ENCODE measurements at places on chromosomes 13 and 19. TPM values are rescaled to one million over a fixed set of nuclear protein-coding genes. Genes with fewer than 3 reads are reported as not detected.
A peak's percentile ranks its signal among the peaks of the same experiment; 100 is the strongest.

Gene INSL3
- not detected for total RNA-seq

- no peak overlapping the region for H3K27ac ChIP-seq
- DNase-seq, result peak; percentile 93
- no peaks in the 10 kb centered on the region for H3K27me3 ChIP-seq
These were observed 8.6 kb upstream of the TYK2 start for GRCh38 chr19:10388957-10389356.

Gene NLRP9
- not detected for total RNA-seq

Gene SHISA2
- not detected for total RNA-seq

DNA sequence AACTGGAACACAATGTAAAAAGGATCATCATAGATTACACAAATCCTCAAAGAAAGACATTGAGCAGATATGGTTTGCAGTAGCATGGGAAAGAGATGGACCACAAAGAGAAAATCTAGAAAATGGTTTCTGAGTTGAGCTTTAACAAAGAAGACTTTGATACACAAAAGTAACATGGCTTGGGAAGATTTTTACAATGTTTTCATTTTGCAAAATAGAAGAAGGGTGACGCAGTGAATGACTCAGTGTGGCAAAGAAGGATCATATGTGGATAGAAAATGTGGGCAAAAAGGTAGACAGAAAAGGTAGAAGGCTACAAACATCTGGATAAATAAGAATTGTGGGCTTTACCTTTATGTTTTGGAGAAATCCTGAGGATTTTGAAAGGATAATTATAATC, 1220.5 kb downstream of the PCDH17 start:
- no peak overlapping the region for H3K27ac ChIP-seq
- no peaks in the 10 kb centered on the region for H3K27me3 ChIP-seq

DNA sequence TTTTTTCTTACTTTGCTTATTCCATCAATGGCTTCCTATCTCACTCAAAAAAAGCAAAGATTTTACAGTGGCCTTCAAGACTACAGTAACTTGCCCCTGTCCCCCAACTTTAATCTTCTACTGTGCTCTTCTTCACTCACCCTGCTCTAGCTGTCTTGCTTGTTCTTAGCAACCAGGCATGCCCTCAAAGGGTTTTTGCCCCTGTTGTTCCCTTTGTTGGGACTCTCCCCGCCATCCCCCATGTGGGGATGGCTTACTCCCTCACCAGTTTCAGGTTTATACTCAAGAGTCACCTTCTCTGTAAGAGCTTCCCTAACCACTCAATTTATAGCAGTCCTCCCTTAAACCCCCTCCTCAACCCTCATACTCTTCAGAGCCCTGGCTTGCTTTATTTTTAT, 5.4 kb downstream of the MTMR6 start:
- no peak overlapping the region for H3K4me3 ChIP-seq
- no peaks in the 10 kb centered on the region for H3K4me1 ChIP-seq
- H3K27me3 ChIP-seq, result no peaks in the 10 kb centered on the region
- H3K27ac ChIP-seq, result no peak overlapping the region
- no peaks in the 10 kb centered on the region for H3K36me3 ChIP-seq

DNA sequence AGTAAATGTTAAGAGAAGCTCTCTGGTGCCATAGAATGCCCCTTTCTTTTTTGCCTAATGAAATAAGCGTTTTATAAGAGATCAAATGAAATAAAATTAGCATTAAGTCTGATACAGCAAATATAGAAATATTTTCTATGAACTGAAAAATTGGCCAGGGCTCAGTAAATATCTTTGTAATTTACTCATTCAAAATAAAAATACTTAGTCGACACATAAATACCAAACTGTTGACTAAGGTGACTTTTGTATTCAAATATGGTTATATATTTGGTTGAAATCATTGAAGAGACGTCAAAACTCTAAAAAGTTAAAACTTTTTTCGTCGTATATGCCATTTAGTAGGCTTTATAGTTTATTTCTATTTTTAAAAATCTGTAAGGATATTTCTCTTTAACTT, 25.6 kb downstream of the IPO5 start:
- H3K4me3 ChIP-seq, result no peak overlapping the region
- H3K4me1 ChIP-seq, result peaks cover 54% of the 10 kb centered on the region
- DNase-seq, result no peak

- no peak overlapping the region for H3K27ac ChIP-seq
- H3K36me3 ChIP-seq, result peaks cover 61% of the 10 kb centered on the region
- DNase-seq, result no peak
- H3K4me3 ChIP-seq, result no peak overlapping the region
- peaks cover 6% of the 10 kb centered on the region for H3K4me1 ChIP-seq
- no peaks in the 10 kb centered on the region for H3K27me3 ChIP-seq
These were observed 5.1 kb upstream of the DNM2 start for GRCh38 chr19:10712754-10713153.

GRCh38 chr19:55115446-55116065, 1.9 kb downstream of the PPP1R12C start:
- H3K36me3 ChIP-seq, result peaks cover 18% of the 10 kb centered on the region
- no peaks in the 10 kb centered on the region for H3K27me3 ChIP-seq
- H3K4me3 ChIP-seq, result peak overlapping the region; percentile 89
- peak overlapping the region; percentile 95 for H3K27ac ChIP-seq

DNA sequence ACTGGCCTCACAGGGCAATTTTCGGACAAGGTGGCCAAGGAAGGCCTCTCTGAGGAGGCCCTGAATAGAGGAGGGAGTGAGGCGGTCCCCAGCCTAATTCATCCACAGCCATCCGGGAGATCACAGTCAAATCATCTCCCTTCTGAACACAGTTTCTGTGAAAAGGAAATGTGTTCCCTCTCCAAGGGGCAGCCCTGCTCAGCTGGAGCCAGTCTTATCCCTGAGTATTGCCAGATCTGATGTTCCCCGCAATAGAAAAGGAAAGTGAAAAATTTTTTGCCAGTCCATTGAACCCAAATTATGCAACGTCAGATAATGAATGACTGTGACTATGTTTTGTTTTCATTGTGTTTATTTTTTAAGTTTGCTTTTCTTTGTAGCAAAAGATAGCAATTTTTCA, 125.9 kb downstream of the SIPA1L3 start:
- peaks cover 4% of the 10 kb centered on the region for H3K4me1 ChIP-seq
- H3K27ac ChIP-seq, result no peak overlapping the region
- H3K27me3 ChIP-seq, result no peaks in the 10 kb centered on the region
- no peak for DNase-seq

Gene RFPL4A
- total RNA-seq, result not detected

GRCh38 chr13:110166598-110166997, 140.4 kb downstream of the COL4A1 start:
- H3K27me3 ChIP-seq, result no peaks in the 10 kb centered on the region
- H3K27ac ChIP-seq, result no peak overlapping the region
- no peaks in the 10 kb centered on the region for H3K4me1 ChIP-seq
- H3K4me3 ChIP-seq, result no peak overlapping the region
- H3K36me3 ChIP-seq, result peaks cover 96% of the 10 kb centered on the region

Gene PGLYRP2
- total RNA-seq, result not detected

DNA sequence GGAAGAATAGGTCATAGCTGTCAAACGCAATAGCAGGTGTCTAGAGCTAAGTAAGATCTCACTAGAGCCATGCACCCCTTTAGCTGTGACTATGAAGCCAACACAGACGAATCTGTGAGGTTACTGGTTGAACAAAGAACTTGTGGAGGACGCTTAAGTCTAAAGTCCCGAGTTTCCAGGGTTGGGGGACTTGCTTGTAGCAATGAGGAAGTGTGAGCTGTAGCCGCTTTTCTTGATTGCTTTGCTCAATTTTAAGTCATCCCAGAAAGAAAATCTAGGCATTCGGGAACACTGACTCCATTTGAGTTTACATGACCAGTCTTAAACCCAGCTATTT, 1.6 kb downstream of the GPC5 start:
- H3K4me3 ChIP-seq, result no peak overlapping the region
- H3K36me3 ChIP-seq, result no peaks in the 10 kb centered on the region
- peak; percentile 2 for DNase-seq

DNA sequence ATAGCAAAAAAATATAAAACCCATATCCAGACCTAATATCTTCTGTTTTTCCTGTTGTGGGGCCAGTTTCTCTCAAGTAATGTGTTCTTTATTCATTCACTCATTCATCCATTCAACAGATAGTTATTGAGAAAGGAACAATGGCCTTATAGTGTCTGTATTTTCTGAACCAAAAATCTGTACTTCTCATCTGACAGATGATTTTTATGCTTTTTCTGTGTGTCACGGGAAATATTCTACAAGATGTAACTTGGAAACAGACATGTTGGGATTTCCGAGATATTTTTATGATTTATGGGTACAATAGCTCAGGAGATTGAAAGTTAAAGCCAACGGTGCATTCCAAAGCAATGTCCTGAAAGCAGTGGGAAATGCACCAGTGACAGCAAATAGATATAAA, 5.7 kb downstream of the ACOD1 start:
- no peak overlapping the region for H3K27ac ChIP-seq
- H3K36me3 ChIP-seq, result no peaks in the 10 kb centered on the region
- H3K4me3 ChIP-seq, result no peak overlapping the region
- H3K4me1 ChIP-seq, result no peaks in the 10 kb centered on the region
- no peak for DNase-seq
- H3K27me3 ChIP-seq, result no peaks in the 10 kb centered on the region

Gene TTC9B
- total RNA-seq, result not detected

DNA sequence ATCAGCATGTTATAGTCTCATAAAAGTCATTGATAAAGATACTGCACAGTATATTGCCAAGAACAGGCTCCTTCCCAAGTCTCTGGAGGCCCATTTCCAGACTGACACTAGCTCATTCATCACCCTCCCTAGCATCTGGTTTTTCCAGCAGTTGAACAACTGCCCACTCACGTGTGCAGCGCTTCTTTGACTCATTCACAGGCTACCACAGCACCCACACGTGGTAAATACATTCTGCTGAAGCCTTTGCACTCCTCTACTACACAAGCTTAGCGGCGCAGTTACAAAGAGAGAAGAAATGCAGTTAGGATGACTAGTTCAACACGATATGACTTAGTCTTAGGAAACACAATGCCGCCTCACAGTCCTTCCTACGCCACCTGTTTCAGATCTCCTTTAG, 87.7 kb downstream of the DOCK9 start:
- peaks cover 4% of the 10 kb centered on the region for H3K36me3 ChIP-seq
- H3K4me3 ChIP-seq, result no peak overlapping the region
- no peaks in the 10 kb centered on the region for H3K4me1 ChIP-seq
- peak; percentile 57 for DNase-seq

GRCh38 chr13:38539632-38540031, 147.2 kb upstream of the FREM2 start:
- H3K4me3 ChIP-seq, result no peak overlapping the region
- no peak overlapping the region for H3K27ac ChIP-seq
- H3K4me1 ChIP-seq, result no peaks in the 10 kb centered on the region
- no peaks in the 10 kb centered on the region for H3K36me3 ChIP-seq
- no peak for DNase-seq

GRCh38 chr19:5011476-5012238, 42.7 kb downstream of the KDM4B start:
- H3K36me3 ChIP-seq, result peaks cover 27% of the 10 kb centered on the region
- no peak for DNase-seq
- no peak overlapping the region for H3K4me3 ChIP-seq
- peaks cover 35% of the 10 kb centered on the region for H3K4me1 ChIP-seq
- no peaks in the 10 kb centered on the region for H3K27me3 ChIP-seq

Gene ZNF431
- 5.8 TPM for total RNA-seq

DNA sequence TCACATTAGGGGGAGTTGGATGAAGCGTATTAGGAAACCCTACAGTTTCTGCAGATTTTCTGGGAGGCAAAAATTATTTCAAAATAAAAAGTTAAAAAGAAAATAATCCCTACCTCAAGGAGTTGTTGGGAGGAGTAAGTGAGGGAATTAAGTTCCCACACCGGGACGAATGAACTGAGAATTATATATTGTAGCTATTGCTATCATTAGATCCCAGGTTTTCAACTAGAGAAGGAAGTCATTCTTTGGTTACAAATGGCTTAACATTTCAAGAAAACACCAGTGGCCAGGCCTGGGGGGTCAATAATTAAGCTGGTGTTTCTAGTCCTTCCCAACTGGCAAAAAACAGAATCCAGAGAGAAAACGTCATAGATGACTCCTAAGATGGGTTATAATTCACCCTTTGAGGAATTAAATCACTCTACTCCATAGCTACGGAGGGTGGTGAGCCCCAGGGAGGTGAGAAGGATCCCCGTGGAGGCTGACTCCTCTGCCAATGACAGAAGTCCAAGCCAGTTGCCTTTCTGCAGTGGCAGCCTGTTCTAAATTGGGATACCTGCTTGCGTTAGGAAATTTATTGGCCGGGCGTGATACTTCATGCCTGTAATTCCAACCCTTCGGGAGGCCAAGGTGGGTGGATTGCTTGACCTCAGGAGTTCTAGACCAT, 1.2 kb upstream of the MYDGF start:
- peaks cover 42% of the 10 kb centered on the region for H3K36me3 ChIP-seq
- no peak for DNase-seq
- peak overlapping the region; percentile 87 for H3K27ac ChIP-seq
- H3K4me1 ChIP-seq, result peaks cover 15% of the 10 kb centered on the region

- H3K4me1 ChIP-seq, result peaks cover 65% of the 10 kb centered on the region
- no peaks in the 10 kb centered on the region for H3K36me3 ChIP-seq
- H3K27me3 ChIP-seq, result no peaks in the 10 kb centered on the region
- H3K4me3 ChIP-seq, result no peak overlapping the region
These were observed 56.6 kb downstream of the PDS5B start for GRCh38 chr13:32642858-32643257.

DNA sequence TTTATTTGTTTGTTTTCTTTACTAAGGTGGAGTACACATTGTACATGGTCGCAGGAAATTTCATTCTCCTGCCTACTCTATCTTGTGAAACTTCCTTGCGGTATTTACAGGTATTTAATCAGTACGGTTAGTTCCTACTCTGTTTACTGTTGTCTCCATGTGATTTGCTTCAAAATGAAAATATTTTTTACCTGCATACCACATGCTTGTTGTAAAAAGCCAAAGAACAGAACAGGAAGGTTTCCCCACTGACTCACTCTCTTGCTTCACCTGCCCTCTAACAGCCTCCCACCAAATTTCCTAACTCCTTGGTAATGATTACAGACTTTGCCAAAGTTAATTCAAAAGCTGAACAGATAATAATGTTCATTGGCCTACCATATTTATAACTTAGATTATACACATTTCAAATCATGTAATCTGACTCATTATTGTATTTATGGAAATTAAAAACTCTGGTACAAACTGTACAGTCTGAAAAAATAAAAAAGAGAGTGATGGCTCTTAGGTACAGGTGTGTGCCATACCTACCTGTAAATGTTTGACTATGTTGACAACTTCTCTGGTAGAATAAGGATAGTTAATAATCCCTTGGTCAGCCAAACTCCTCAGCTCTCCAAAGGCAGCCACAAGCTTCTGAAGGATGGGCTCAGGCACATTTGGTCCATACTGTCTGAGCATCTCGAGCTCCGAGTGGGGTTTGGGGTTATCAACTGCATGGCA, 239.9 kb downstream of the VWA8 start:
- DNase-seq, result no peak
- H3K4me1 ChIP-seq, result no peaks in the 10 kb centered on the region
- no peaks in the 10 kb centered on the region for H3K27me3 ChIP-seq
- H3K4me3 ChIP-seq, result no peak overlapping the region
- H3K27ac ChIP-seq, result no peak overlapping the region

GRCh38 chr19:35299523-35300338, 7.8 kb downstream of the MAG start:
- DNase-seq, result no peak
- H3K36me3 ChIP-seq, result no peaks in the 10 kb centered on the region
- no peak overlapping the region for H3K27ac ChIP-seq
- peaks cover 62% of the 10 kb centered on the region for H3K27me3 ChIP-seq

- no peak for DNase-seq
- no peak overlapping the region for H3K27ac ChIP-seq
- peaks cover 6% of the 10 kb centered on the region for H3K4me1 ChIP-seq
- H3K36me3 ChIP-seq, result no peaks in the 10 kb centered on the region
These were observed 11.7 kb upstream of the TRIM13 start for GRCh38 chr13:49985129-49985528.

- no peaks in the 10 kb centered on the region for H3K27me3 ChIP-seq
- no peak overlapping the region for H3K27ac ChIP-seq
- no peaks in the 10 kb centered on the region for H3K4me1 ChIP-seq
- H3K36me3 ChIP-seq, result no peaks in the 10 kb centered on the region
- no peak for DNase-seq
These were observed 388.1 kb upstream of the PRR20A start for GRCh38 chr13:56752636-56753035.

Measured in stomach (tissue), 19 donors.